ENCODE measurements at places on chromosomes 6 and 20. TPM values are rescaled to one million over a fixed set of nuclear protein-coding genes. Genes with fewer than 3 reads are reported as not detected.

Gene HSPA1L
- total RNA-seq = 1.4 TPM

Gene BPI
- total RNA-seq = not detected

Gene RPS6KA2
- 0.20 TPM for total RNA-seq

Gene MLN
- total RNA-seq = not detected

Gene OPN5
- total RNA-seq = not detected

Gene OR2H1
- not detected for total RNA-seq

Gene GINS1
- 32.8 TPM for total RNA-seq

Gene SNX9
- total RNA-seq = 23.4 TPM

Gene EGFL8
- total RNA-seq = 1.9 TPM

Gene TBX18
- total RNA-seq = 15.8 TPM

Gene CST4
- total RNA-seq = not detected

Gene MCHR2
- total RNA-seq = not detected

Gene GPSM3
- 0.40 TPM for total RNA-seq

Gene TPX2
- total RNA-seq = 115 TPM

Gene GPR6
- total RNA-seq = not detected

Gene SERAC1
- total RNA-seq = 3.1 TPM

Gene BMP2
- 0.64 TPM for total RNA-seq

Gene HLA-DRB1
- not detected for total RNA-seq

Gene MEI4
- total RNA-seq = not detected

Gene SLC22A3
- total RNA-seq = 44.9 TPM

Gene DAAM2
- total RNA-seq = 0.02 TPM

Gene TCF21
- not detected for total RNA-seq

Gene MAS1
- total RNA-seq = not detected

Gene GNAS-AS1
- total RNA-seq = not detected

Gene TRERF1
- 7.0 TPM for total RNA-seq

Gene OR12D3
- not detected for total RNA-seq

Gene SAMD5
- 0.58 TPM for total RNA-seq

Gene NINL
- total RNA-seq = 12.7 TPM

Gene NCOA5
- total RNA-seq = 26.8 TPM

Gene TRIM15
- total RNA-seq = not detected

Gene FAM209B
- 1.00 TPM for total RNA-seq

Gene HLA-G
- total RNA-seq = not detected

Gene CNR1
- 1.2 TPM for total RNA-seq

Gene AHI1
- total RNA-seq = 11.2 TPM

Gene LBP
- 1.3 TPM for total RNA-seq

Gene C20orf204
- total RNA-seq = 0.54 TPM

Gene SLC22A1
- total RNA-seq = 1.7 TPM

Gene EBF4
- 2.7 TPM for total RNA-seq

Gene DPPA5
- not detected for total RNA-seq

Gene ZSCAN23
- total RNA-seq = not detected

Gene RSPH9
- 0.28 TPM for total RNA-seq

Gene PROKR2
- not detected for total RNA-seq

Gene ABHD16B
- not detected for total RNA-seq

Gene KLHDC3
- total RNA-seq = 22.2 TPM

Gene SLC17A2
- total RNA-seq = not detected

Gene FAM184A
- not detected for total RNA-seq

Gene GJE1
- not detected for total RNA-seq

Gene ZNF217
- total RNA-seq = 24.1 TPM

Gene SRMS
- 0.18 TPM for total RNA-seq

Gene SASH1
- 2.4 TPM for total RNA-seq
